ENCODE measurements at places on chromosomes 7 and 10. TPM values are rescaled to one million over a fixed set of nuclear protein-coding genes. Genes with fewer than 3 reads are reported as not detected.

Gene PTPRN2
- total RNA-seq = 1.6 TPM

DNA sequence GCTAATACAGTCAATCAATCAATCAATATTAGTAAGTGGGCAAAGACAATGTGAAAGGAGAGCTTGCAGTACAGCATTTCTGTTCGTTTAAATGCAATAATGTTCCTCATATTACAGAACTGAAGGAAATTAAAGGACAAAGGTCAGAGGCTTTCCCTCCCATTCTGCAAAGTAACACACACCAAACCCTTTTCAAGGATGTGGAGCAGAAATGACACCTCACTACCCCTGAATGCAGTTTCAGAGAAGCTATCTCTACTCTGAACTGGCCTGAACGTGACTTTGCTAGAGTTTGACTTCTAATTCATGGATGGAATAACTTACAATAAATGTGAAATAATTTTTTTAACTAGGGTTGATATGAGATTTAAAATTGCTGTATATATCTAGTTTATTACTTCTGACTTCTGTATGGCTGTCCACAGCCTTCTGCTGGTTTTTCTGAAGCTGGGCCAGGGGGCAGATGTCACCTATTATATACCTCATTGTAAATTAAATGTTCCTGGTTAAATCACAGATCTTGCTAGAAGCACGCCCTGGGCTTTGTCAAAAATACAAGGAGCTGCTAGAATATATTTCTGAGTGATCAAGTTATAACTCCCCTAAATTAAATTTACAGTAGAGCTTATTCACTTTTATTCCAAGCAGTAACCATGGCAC is 156.9 kb upstream of the C7orf33 start:
- DNase-seq = no peak

DNA sequence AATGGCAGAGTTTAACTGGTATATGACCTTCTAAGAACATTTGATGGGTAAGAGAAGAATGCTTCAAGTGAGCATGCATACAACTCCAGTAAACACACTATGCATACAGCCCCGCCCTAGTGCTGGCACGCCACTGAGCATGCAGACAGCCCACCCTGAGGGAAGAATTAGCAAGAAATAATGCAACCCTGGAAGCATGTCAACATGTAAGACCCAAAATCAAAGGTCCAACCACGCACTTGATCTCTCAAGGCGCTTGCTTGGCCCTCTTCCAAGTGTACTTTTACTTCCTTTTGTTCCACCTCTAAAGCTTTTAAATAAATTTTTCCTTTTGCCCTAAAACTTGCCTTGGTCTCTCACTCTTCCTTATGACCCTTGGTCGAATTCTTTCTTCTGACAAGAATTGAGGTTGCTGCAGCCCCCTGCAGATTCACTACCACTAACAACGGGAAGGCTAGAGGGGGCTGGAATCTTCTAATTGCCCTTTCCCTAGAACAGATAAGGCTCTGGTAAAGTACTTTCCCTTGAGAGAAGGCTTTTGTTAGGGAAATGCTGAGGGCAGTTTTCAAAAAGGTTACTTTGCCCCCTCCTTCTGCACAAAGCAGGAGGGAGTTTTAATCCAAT is 3.4 kb downstream of the FAM24B start:
- DNase-seq = no peak

GRCh38 chr7:27763983-27764508 is 24.1 kb downstream of the TAX1BP1 start:
- no peak for DNase-seq

DNA sequence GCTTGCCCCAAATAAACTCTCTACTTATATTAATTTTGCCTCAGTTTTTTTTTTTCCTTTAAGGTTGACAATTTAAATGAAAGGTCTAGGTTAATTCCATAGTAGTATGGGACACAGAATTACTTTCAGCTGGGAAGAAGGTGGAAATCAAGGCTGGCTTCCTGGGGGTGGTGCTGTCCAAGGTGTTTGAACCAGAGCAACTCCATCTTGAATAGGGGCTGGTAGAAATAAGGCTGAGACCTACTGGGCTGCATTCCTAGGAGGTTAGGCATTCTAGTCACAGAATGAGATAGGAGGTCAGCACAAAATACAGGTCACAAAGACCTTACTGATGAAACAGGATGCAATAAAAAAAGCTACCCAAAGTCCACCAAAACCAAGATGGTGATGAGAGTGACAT is 1190.8 kb upstream of the AUTS2 start:
- no peak for DNase-seq

DNA sequence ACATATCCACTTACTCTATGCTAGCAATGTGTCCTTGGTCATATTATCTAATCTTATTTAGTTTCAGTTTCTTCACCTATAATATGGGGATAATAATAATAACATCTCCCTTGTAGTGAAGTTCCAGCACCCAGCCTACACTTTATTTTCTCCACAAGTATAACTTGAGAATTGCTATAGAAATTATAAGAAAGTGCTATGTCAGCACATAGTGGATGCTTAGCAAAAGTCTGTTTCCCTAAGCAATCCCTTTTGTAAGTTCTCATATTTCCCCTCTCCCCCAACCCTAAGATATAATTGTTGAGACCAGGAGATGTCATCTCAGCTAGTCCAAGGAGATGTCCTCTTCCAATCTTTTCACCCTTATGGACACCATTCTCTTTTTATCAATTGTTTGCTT is 5.8 kb upstream of the TRUB1 start:
- DNase-seq = no peak

DNA sequence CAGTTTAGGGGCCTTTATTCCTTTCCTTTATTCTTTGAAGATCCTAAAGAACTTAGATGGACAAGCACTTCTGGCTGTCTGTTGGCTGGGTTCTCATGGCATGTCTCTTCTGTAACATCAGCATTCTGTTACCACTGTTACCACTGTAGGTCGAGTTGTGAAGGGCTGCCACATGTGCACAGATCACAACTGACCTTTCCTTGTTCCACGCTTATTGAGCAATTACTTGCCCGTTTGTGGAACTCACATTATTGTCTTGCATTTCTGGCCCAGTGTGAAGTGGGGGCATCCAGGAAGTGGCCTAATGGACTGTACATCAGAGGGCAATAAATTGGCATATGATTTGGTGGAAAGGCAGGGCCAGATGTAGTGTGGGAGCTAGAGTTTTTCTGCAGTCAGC is 23.7 kb downstream of the GBF1 start:
- DNase-seq = no peak

Measured in CD4-positive, CD25-positive, alpha-beta regulatory T cell (primary cell).